ENCODE measurements at places on chromosomes 16 and 17.

GRCh38 chr16:51151435-51151960 lies 428 bp upstream of the SALL1 start:
- no peak for DNase-seq

GRCh38 chr17:4327606-4328005 lies 38.9 kb downstream of the UBE2G1 start:
- DNase-seq: no peak

- no peak for DNase-seq
Observed at GRCh38 chr17:79779084-79779529, 1.2 kb downstream of the CBX2 start.

DNA sequence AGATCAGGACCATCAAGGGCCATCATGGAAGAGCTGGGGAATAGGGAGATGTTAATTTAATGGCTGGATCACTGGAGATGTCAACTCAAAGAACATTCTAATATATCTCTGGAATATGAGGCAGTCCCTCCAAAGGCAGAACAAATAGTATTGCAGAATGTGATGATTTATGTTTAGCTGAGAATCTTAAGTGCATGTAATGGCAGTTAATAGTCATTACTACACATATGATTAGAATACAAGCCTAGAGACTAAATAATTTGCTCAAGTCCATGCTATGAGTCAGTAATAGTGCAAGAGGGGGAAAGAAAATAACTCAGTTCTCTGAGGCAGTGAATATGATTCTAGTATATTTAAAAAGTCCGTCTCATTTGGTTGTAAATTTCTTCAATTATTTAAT lies 32.3 kb downstream of the SNTB2 start:
- DNase-seq: no peak

- no peak for DNase-seq
Observed at GRCh38 chr16:12780467-12780866, 23.2 kb downstream of the CPPED1 start.

DNA sequence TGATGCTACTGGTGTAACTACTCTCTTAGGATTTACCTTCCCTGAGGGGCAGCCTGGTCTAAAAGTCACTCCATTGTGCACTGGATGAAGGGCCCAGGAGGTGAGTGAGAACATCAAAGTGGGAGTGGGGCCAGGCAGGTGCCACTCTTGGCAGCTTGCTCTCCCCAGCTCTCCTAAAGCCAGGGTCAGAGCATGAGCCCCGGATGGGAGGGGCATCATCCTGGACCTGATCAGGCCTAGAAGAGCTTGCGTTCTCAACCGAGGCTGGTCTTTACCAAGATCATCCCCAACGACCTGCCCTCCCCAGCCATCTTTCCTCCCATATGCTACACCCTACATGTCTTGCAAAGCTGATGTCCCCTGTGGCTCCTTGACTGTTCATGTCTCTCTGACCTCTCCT lies 87.1 kb downstream of the AIPL1 start:
- no peak for DNase-seq

DNA sequence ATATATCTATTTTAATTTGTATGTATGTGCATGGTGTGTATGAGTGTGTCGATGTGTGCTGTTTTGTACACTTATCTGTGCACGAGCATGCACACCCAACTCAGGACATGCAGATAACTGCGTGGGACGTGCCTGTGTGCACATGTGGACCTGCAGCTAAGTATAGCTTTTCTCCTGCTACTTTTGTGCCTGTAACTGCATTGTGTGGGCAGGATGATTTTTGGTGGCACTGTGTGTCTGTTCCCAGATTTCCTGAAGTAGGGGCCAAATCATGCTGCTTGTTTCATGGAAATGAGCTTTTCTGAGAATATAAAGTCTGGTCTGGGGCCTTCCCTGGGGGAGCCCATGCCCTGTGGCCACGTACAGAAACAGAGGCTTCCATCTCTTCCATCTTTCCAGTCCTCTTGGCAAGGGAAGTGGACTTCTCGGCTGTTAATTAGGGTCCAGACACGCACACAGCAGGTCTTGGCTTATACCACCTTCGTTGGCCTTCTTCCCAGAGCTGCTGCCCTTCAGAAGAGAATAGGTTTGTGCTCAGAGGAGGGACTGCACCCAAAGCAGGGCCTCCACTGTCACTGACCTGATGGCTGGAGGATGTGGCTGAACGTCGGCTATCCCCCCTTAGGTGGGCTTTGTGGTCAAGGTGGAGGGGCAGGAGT lies 30.2 kb downstream of the SPNS3 start:
- DNase-seq: no peak

- peak; percentile 80 for DNase-seq
Observed at GRCh38 chr17:6901086-6901485, 69.6 kb upstream of the TEKT1 start.

DNA sequence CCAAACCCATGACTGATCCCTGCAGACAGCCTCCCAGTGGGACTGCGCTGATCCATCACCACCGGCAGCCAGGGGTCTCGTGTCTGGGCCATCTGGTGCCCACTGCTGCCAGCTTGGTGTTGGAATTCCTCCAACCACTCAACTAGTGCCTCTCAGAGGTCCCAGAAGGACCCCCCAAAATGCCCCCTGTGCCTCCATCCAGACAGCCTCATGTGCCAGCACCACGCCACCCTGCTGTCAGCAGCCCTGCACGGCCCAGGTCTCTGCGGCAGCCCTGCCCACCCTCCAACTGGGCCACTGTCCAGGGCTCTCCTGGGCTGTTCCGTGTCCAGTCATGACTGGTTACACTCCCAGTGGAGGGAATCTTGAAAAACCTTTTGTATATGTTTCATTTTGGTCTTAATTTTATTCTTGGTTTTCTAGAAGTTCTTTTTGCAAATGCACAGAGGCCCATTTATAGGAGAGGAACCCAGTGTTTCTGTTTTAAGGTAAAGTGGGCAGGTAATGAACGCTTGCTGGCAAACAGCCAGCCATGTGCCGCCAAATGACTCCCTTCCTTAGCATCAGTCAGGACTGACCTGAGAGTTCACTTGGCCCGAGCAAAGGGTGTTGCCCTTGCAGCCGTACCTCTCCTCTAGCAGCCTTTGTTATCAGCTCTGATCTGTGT lies 34.6 kb downstream of the GRIN2C start:
- no peak for DNase-seq

- no peak for DNase-seq
Observed at GRCh38 chr16:81779536-81780320, 637 bp downstream of the PLCG2 start.

GRCh38 chr16:72092832-72093447 lies 480 bp downstream of the TXNL4B start:
- DNase-seq: no peak

DNA sequence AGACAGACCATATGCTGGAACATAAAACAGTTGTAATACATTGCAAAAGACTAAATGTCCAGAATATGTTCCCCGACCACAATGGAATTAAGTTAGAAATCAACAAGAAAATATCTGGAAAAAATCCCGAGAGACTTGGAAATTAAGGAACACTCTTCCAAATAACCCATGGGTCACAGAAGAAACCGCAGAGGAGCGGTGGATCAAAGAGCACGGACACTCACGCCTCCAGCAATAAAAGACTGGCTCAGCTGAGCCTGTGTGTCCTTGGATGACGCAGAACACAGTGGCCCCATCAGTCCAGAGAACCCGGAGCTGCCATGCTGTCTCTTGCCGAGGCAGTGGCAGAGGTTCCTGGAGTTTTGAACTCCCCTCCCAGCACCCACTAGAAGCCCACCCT lies 30.9 kb upstream of the FOXF1 start:
- DNase-seq: no peak

GRCh38 chr16:85327731-85328675 lies 215.7 kb upstream of the CIBAR2 start:
- DNase-seq: peak; percentile 76

DNA sequence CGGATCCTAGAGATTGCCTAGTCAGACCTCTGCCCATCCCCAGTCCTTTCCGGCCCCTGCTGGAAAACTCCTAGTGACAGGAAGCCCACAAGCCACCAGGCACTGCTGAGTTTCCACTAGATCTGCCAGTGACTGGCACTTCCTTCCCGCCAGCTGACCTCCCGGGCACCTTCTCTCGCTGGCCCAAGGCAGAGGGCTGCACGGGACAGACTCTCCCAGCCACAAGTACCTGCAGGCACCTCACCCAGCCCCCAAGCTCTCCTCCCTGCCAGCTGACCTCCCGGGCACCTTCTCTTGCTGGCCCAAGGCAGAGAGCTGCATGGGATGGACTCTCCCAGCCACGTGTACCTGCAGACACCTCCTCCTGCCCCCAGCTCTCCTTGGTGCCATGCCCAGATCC lies 66.3 kb upstream of the DOC2B start:
- DNase-seq: no peak

DNA sequence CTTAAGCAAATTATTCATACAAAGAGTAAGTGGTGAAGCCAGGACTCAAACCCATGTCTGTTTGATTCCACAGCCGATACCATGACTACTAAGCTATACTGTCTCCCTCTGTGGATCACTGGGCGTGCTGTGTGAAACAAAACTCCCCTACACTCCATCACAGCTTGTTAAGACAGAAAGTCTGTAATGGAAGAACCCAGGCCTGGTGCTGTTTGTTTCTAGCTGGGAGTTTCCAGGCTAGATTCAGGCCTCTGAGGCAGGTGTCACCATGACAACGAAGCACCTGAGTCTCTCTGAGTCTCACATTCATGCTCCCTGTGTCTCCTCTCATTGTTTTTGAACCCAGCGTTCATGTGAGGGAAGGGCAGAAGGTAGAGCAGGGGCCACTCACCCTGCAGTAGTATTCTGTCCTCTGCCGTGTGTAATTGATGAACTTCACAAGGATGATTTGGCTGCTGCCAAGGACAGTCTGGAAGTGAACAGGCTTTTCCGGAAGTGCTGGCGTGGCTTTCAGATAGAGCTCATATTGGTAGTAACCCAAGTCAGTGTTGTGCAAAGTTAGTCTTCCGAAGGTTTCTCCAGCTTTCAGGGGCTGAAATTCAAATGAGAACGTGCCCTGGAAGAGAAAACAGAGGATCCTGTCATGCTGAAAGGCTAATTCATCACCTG lies 8.6 kb upstream of the VAC14 start:
- no peak for DNase-seq

DNA sequence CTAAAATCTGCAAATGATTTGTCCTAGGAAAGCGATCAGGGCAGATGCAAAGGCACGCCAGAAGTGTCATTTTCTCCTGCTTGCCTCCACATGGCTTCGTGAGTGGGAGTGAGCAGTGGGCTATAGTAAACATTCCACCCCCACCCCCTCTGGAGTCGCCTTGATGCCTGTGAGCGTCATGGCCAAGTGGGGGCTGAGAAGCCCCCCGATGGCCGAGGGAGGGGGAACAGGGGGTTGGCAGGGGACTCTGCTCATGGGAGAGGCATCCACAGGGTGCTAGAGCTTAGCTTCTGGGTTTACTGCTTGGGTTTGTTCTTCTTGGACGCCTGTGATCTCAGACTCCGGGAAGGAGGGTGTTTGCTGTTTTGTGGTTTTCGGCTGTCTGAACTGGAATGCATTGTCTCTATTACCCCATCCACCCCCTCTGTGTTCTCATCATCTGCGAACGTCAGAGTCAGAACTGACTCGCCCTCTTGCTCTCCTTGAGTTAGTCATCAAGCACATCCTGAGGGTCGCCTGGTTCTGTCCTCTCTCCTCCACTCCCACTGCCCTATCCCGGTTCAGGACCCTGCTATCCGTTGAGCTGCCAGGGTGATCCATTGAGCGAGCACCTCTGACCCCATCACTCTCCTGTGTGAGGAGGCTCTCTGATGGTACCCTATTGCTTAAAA lies 15.4 kb downstream of the TNS4 start:
- DNase-seq: no peak

- no peak for DNase-seq
Observed at GRCh38 chr17:63514974-63515373, 8.2 kb upstream of the KCNH6 start.

DNA sequence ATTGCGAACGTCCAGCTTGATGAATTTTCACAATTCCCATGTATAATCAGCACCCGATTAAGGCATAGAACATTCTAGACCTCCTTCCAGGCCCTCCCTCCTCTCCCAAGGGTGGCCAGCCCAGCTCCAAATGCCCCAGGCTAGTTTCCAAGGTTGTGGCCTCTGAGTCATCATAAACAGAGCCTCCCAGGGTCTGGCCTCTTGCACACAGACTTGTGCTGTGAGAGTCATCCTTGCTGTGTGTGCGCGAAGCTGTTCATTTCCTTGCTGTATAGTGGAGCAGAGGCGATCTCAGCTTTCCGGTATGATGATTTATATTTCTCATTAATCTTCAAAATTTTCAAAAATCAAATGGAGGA lies 20.5 kb upstream of the JPH3 start:
- no peak for DNase-seq

GRCh38 chr17:43069368-43069898 lies 44.4 kb downstream of the RND2 start:
- no peak for DNase-seq

DNA sequence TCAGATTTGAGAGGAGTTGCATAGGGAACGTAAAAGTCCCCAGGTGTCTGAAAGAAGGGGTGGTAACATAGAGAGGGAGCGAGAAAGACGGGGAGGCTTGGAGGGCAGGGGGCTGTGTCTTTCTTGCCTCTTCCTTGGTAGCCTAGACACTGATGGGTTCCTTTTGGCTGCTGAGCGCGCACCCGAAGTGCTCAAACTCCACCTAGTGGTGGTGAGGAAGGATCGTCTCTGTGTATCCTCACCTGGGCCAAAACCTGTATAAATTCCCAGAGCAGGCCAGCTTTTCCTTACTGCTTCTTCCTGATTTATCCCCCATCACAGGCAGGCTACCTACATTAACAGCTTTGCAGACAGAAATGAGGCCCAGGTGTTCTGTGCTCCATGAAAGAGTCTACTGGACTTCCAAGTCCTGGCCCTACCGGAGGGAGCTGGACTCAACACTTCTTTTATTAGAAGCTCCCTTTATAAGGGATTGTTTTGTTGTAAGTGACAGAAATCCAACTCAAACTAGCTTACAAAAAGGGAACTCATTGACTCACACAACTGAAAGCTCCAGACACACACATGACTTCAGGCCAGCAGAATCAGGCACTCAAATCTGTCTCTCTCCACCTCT lies 5.5 kb upstream of the SLC25A35 start:
- DNase-seq: peak; percentile 14

- DNase-seq: no peak
Observed at GRCh38 chr16:23930791-23931190, 95.0 kb downstream of the PRKCB start.

- peak; percentile 20 for DNase-seq
Observed at GRCh38 chr16:50273888-50274325, 7.6 kb downstream of the ADCY7 start.

DNA sequence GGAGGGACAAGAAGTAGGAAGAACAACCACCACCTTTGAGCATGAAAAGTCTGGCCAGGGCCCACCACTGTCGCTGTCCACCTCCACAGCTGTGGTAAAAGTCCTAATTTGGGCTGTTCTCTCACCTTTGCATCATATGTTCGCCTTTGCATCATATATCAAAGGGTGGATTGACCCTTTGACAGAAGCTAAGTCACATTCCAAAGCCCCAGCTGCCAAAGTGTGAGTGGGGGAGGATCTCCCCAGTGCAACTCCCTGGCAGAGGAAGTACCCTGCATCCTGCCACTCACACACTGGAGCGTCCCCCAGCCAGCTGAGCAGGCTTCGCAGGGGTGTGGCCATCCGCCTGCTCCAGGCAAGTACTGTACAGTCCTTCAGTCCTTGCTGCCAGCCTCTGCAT lies 12.7 kb upstream of the SPECC1 start:
- no peak for DNase-seq

Data from GF-D8 (cell line).